ENCODE measurements at places on chromosomes 7 and 10. TPM values are rescaled to one million over a fixed set of nuclear protein-coding genes. Genes with fewer than 3 reads are reported as not detected.

The UROS gene
- total RNA-seq, result 80.4 TPM

The CHST15 gene
- 4.5 TPM for total RNA-seq

The GBX1 gene
- 1.9 TPM for total RNA-seq

The PILRB gene
- 10.6 TPM for total RNA-seq

The ASB15 gene
- total RNA-seq, result 76.8 TPM

DNA sequence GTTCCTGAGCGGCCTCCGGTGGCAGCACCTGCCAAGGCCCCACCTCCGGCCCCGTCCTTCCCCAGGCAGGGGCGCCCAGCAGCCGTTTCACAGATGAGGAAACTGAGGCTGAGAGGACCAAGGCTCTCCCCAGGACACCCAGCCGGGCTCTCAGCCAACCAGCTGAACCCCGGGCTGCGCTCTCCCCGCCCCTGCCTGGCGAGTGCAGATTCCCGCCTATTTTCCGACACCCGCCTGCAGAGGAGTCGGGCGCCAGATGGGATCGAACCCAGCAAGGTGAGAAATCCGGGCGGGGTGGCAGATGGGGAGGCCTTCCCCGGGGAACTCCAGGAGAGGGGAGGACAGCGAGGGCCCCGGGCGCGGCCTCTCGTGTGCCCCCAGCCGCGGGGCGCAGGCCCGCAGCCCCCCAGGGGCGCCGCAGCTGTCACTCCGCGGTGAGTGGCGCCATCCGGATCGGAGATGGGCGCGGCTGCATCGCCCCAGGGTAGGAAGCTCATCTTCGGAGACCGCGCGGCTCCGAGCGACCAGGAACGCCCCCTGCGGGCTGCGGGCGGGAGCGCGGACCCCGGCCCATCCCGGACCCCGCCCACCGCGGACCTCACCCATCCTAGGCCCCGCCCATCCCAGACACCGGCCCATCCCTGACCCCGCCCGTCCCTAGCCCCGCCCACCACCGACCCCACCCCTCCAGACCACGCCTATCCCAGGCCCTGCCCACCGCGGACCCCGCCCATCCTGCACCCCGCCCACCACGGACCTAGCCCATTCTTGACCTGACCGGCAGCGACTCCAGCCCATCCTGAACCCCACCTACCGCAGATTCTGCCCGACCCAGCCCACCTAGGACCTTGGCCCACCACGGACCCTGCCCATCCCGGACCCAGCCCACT lies 90.3 kb downstream of the MICALL2 start:
- DNase-seq, result no peak

- no peak for DNase-seq
Observed at GRCh38 chr7:93955304-93955703, 33.8 kb downstream of the GNG11 start.

DNA sequence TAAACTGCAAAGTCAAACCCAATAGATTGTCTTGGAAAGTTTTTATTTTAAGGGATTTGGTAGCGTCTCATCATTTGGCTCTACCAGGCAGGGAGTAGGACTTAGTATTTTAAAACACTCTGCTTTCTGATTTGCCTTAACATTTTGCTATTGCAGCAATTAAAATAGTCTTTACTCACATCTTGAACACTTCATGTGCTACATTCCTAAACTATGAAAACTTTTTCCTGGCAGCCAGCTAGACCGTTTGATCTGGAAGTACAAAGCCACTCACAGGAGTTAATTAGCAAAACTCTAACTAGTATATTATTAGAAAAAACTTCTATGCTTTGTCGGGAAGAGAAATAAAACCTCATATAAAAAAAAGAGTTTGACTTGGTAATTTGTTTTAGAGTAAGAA lies 111.4 kb downstream of the TFPI2 start:
- no peak for DNase-seq

DNA sequence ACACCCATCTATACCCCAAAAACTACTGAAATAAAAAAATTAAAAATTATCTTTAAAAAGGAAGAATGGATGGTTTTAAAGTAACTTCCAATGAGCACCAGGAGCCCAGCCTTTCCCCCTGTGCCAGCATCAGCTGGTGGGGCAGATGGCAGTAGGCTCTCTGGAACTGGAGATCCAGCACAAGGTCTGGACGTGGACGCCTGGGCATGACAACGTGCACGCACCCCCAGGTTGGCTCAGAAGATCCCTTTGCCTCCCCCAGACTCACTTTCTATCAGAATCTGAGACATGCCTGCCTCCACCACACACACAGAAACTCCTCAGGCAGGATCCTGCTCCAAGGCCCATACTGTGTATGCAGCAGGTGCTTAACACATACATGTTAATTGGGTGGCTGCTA lies 35.8 kb downstream of the TCERG1L start:
- DNase-seq, result no peak

DNA sequence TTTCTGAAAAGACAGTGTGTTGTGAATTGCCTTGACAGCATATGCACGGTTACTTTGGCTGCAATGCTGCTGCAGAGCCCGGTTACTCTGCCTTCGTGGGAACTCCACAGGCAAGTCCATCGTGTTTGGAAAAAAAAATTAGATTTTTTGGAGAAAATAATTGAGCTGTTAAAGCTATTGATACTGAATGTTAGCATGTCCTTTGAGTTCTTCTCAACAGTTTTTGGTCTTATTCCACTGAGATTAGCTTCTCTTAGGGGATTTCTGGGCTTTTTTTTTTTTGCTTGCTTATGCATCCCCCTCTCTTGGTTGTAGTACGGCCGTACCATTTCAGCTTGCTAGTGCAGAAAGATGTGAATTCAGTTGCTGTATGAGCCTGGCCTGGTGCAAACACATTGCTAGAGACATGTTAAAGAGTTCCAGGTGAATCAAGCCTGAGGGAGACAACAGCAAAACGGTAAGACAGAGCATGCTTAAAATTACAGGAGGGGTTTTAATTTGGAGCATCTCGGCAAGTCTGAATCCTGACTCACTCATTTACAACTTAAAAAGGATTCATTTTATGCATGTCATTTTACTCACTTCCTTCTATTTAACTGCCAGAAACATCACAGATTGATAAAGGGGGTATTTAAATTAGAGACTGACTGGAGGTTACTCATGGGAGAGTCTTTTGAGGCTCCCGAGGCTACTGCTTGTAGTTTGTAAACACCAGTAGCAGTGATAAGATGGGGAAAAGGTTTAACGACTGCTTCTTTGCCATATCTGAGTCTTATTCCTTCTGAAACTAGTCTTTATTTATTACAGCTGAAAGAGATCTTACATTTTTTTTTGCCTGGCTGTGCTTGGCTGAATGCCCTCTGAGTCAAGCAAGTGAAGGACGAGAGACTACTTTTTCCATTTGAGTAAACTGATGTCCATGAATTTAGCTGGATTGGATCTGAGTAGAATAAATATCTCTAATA lies 113.7 kb downstream of the CDK14 start:
- no peak for DNase-seq

DNA sequence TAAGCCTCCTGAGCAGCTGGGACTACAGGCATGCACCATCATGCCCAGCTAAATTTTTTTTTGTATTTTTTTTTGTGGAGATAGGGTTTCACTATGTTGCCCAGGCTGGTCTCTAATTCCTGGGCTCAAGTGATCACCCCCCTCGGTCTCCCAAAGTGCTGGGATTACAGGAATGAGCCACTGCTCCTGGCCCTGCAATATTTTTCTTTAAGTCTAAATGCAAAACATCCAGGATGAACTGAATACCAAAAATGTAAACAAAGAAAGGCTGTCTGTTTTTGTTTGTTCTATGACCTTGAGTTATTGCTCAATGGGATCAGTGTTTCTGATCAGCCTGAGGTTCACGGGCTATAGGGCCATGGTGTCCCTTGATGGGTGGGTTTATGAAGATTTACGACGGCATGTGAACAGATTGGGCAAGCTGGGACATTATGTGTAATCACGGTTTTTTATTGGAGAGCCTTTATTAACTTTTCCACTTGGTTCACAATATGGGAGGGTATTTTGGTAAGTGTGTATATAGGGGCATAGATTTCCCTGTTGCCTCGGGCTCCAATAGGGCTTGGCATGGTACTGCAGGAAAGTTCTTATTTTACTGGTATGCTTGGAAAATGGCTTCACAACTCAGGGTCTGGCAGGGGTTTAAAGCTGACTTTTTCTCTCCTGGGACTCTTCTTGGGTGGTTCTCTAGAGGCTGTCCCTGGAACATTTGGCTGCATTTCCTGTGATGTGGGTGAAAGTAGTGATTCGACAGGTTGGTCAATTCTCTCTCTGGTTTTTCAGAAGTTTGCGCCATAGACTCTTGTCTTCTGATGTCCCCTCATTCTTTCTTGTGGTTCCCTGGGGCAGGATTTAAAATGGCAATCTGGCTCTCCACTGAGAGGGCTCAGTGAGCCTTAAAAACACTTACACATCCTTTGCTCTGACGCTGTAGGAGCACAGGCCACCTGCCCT lies 41.6 kb downstream of the MRPS33 start:
- DNase-seq, result no peak

- no peak for DNase-seq
Observed at GRCh38 chr10:1589257-1589656, 148.1 kb downstream of the ADARB2 start.

GRCh38 chr7:36823353-36823752 lies 99.1 kb upstream of the AOAH start:
- no peak for DNase-seq

DNA sequence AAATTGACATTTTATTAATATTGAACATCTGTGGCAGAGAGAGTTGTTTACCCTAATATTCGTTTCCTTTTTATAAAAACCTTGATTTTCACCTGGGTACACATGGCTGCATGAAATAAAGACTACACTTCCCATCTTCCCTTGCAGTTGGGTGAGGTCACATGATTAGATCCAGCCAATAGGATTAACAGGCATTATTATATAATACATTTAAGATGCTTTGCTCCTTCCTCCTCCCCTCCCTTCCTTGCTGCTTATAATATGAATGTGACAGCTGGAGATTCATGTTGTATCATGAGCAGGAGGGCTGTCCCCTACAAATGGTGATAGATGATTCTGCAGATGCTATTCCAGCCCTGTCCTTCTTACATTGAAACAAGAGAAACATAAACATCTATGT lies 146.6 kb downstream of the SH2D4B start:
- no peak for DNase-seq

- no peak for DNase-seq
Observed at GRCh38 chr7:120829487-120829886, 28.5 kb downstream of the TSPAN12 start.

GRCh38 chr7:64541438-64542359 lies 21.2 kb downstream of the ZNF680 start:
- no peak for DNase-seq

Data from left ventricle myocardium inferior (tissue), 1 donor.